Kidney glomerular epithelial cell (primary cell): ENCODE measurements at places on chromosomes 7 and 10.

DNA sequence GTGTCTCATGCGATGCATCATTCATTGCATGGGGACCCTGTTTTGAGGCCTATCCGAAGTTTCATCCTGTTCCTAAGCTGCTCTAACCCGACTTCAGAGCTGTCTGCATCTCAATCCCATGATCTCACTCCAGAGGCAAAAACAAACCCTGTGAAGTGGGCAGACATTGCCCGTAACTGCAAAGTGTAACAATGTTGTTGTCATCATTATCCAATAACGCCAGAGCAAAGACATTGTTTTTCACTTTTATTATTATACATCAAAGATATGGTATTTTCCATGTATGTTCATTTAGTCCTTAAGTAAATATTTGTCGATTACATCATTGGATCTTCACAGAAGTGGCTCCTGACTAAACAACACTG, 246.7 kb downstream of the KLF6 start:
- DNase-seq = no peak

DNA sequence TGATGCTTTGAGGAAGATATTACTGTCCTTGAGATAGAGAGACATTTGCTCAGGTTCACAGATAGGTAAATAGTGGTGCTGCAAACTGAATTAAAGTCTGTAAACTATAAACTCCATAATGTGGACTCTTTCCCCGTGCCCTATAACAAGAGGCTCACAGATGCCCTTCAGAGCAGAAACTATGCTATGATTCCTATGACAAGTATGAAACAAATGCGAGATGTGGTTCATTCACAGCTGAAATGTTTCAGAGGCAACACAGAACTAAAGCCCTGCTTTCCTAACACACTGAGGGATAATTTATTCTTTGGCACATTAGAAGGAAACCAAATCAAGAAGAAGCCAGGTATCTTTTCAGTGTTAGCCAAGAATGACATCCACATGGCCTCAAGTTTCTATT, 13.4 kb downstream of the CHUK start:
- DNase-seq = no peak

DNA sequence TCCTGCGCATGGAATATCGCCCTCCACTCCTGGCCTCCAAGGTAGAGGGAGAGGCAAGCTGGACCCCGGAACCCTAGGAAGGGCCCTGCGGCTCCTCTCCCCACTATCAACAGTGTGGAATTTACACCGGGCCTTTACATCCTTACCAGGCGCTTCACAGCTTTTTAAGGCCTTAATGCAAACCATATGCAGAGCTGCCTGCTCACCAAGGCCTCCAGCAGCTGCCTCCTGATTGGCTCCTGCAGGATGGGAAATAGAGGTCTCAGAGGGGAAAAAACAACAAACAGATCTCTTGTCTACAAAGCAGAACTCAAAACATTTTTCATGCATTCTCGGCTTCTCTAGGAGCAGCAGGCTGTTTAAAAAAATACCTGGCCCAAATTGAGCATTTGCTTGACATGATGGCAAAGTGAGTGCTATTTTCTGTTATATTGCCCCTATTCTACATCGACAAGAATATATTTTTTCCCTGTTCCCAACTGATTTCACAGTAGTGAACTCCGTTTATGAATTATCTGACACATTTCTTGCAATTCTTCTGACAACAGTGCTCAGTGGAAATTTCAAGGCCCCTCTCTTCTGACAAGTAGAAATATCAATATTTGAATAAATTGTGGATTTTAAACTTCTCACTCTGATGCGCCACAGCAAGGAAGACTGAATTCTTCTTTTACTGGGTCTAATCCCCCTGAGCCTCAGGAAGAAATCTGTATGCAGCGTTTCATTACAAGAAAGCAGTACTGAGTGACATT, 51.7 kb downstream of the EBF3 start:
- no peak for DNase-seq

DNA sequence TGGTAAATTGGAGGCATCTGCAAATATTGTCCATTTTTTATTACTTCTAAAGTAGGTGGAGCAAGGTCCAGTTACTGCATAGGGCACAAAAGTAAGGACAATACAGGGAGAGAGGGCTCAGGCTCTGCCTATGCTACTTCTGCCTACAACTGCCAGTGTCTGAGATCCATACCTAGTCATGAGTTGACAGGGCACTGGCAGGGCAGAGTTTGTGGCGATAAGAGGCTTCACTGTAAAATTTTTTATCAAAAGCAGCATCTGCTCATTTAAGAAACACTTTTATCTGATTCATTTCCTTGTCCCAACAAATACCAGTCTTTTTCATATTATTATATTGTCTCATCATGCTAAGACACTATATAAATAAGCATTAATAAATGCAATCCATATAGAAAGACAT, 178.0 kb downstream of the LRRN3 start:
- DNase-seq = no peak

GRCh38 chr7:128003167-128003566, 28.1 kb downstream of the LRRC4 start:
- no peak for DNase-seq

DNA sequence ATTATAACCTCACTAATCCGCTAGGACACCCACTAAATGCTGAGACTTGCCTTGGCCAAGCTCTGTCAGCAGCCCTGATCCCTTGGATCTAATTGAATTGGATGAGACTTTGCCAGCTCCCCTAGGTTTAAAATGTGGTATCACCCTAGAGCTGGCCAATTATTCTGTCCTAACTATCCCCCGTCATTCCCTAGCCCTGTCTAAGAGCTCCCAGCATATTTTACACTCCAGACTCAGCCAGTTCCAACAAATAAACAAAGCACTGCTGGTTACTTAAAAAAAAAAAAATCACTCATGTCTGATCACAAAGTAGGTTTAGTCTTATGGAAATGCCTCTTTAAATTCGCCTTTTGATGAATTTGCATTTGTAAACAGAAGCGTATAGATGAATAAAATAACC, 147.9 kb upstream of the EGR2 start:
- DNase-seq = no peak

- no peak for DNase-seq
These were observed 54.8 kb downstream of the DPY19L1 start for GRCh38 chr7:34982371-34983019.

- DNase-seq = no peak
These were observed 62.9 kb downstream of the GRM8 start for GRCh38 chr7:127189886-127190285.

GRCh38 chr10:33808475-33808874, 474.0 kb upstream of the NRP1 start:
- DNase-seq = peak; percentile 45

DNA sequence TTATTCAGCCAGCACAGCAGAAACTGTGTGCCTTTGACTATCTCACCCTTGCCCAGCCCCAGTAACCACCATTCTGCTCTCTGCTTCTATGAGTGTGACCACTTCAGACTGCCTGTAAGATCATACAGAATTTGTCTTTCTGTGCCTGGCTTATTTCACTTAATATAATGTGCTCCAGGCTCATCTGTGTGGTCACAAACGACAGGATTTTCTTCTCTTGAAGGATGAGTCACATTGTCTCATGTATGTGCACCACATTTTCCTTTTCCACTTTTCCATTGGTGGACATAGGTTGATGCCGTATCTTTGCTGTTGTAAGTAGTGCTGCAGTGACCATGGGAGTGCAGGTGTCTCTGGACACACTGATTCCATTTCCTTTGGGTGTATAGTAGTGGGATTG, 122.5 kb upstream of the LANCL2 start:
- DNase-seq = no peak
